Stimulated activated CD8-positive, alpha-beta memory T cell treated with anti-CD3 and anti-CD28 coated beads, Interleukin-2, amount 100 ng/mL, for 1 hour (primary cell): ENCODE measurements at places on chromosomes 7 and 10.

DNA sequence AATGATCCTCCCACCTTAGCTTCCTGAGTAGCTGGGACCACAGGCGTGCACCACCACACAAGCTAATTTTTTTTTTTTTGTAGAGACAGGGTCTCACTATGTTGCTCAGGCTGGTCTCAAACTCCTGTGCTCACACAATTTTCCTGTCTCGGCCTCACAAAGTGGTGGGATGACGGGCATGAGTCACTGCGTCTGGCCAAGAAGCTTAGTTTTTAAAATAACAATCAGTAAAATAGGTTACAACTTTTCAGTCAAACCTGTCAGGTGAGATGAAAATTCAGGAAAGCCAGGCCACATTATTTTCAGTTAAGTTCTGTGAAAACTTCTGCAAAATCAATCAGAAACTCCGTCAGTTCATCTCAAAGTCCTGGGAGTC lies 55.4 kb downstream of the FAM241B start:
- no peak for DNase-seq

DNA sequence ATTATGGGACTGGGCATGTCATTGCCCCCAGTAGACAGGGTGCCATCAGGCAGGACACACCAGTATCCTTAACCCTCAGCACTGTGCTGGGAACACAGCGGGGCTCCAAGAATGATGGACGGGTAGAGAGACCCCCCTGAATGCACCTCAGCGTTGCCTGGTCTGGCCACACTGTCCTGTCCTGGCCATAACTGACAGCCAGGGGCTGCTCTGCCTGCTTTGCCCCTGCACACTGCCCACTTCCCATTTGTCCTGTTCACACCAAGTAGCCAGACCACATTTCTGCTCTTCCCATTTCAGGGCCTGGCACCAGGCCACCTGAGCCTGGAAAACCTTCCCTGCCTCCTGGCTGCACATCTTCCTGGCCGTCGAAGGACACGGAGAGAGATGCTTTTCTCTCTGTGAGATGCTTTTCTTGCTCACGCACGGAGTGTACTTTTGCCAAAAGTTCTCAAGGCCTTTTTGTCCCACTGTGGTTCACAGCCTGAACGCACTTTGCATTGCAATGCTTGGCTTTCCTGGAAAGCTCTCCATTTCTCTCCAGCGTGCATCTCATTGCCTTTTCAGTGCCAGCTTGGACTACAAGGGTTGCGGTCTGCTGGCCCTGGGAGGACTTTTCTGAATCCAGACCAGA lies 131.0 kb upstream of the EEPD1 start:
- no peak for DNase-seq

DNA sequence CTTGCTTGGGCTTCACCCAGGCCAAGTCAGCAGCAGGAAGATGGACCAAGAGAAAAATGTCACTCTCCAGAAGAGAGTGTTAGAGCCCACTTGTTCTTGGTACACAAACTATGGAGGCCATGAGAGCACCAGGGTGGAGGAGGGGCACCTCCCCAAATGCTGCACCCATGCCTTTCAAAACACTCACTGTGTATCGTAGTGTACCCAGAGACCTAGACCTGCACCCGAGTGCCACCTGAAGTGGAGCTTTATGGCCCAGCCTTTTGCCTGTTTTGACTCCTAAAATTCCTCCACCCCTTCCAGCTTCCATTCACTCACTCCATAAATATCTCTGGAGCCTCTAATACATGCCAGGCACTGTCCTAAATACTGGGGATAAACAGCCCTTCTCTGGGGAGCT lies 5.0 kb downstream of the SFTPD start:
- DNase-seq = no peak

- no peak for DNase-seq
Observed at GRCh38 chr10:124249196-124249595, 155.8 kb upstream of the CHST15 start.

GRCh38 chr10:112115781-112116385 lies 67.7 kb downstream of the GPAM start:
- DNase-seq = peak; percentile 9

- no peak for DNase-seq
Observed at GRCh38 chr7:39606352-39606751, 17.0 kb upstream of the RALA start.

- DNase-seq = no peak
Observed at GRCh38 chr10:27506280-27506679, 2.2 kb downstream of the RAB18 start.

GRCh38 chr10:116150606-116151005 lies 122.4 kb downstream of the GFRA1 start:
- DNase-seq = no peak

DNA sequence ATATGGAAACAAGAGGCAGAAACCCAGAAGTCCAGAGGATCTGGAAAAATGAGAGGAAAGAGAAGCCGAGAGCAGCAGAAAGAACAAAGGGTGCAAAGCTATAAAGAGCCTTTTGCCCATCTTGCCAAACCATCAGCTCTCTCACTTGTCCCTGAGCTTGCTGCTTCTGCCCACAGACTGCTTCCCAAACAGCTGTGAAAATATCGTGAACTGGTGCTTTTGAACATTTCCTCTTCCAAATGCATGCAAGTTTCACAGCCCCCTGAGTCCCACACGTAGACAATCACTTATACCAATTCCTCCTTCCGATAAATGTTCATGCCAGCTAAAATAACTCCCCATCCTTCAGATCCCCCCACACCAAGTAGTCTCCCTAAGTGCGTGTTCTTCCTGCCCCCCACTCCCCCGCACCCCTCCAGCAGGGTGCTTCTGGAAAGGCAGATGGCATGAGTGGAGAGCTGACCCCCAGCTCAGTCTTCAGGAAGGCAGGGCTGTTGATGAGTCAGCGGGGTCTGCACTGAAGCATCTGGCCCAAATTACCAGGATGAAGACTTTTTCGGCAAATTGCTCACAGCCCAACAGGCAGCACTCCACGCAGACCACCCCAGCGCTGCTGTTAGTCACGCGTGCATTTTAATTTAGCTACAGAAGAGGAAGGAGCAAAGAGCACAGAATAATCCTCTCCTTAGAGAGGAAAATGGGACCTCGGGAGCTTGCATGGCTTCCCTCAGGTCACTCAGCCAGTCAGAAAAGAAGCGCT lies 76.1 kb upstream of the KCNMA1 start:
- no peak for DNase-seq

- no peak for DNase-seq
Observed at GRCh38 chr7:104089612-104090011, 100.2 kb upstream of the RELN start.

DNA sequence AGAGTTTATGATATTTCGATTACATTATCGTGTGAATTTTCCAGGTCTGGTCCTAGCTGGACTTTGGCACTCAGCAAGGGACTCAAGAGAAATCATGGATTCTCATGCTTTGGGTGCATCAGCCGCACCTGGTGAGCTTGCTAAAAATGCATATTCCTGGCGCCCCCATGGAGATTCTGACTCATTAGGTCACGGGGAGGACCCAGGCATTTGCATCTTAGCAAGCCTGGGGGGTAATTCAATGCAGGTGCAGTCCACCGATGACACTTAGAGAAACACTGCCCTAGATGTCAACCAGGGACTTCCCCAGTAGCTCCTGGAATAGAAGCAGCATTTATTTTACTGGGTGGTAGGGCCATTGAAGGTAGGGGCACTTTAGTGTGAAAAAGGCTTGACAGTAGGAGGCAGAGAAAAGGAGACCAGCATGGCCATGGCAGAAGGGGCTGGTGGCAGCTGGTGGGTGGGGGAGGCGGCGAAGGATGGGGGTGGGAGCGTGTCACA lies 29.9 kb upstream of the PDCD4 start:
- no peak for DNase-seq

GRCh38 chr7:152894295-152895170 lies 135.0 kb downstream of the ACTR3B start:
- DNase-seq = no peak

DNA sequence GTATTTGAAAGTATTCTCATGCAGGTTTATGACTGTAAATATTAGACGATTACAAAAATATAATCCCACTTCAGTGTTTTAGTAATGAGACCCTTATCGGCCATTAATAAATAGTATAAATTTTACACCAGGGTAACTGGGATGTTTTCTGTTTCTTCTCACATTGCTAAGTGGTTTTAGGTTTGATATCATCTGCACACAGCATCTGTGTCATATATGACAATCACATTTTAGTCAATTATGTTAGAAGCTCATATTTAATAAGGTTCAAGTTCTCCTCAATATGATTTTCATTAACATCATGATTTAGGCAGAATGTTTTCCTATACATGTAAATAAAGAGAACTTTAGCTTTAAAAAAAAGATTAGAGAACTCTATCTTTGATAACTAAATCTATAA lies 66.8 kb downstream of the ATAD1 start:
- no peak for DNase-seq

GRCh38 chr7:25891591-25891990 lies 260.4 kb upstream of the NFE2L3 start:
- no peak for DNase-seq
